Stimulated activated CD8-positive, alpha-beta memory T cell treated with anti-CD3 and anti-CD28 coated beads, Interleukin-12 subunit alpha, Interleukin-12 subunit beta, amount 100 ng/mL, for 4 hours (primary cell): ENCODE measurements at places on chromosomes 1 and 21.

DNA sequence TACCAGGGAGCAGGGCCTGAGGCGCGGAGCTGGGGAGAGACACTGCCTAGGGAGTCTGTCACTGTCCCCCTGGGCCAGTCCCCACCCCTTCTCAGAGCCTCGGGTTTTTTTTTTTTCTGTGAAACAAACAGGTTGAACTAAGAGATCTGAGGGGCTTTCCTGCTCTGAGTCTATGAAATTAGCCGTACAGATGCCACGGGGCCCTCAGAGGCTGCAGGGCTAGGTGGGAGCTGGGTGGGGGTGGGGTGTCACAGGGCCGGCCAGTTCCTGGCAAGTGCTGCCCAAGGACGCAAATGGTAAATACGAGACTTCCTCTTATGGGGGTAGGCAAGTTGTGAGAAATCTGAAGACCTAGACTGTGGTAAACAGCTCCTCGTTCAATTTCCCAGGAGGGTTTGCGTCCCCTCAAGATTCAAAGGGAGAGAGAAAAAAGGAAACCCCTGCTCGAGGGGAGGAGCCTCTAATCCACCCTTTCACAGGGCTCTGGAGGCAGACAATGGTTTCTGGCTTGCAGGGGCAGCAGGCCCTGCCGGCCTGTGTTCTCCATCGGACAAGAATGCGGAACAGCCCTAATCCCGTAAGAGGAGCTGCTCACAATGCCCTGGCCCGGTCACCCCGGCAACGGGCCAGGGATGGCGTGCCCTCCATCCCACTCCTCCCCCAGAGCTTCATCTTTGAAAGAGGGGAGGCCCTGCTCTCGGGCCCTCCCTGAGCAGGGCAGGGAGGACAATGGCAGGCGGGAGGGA is 7.8 kb downstream of the NUAK2 start:
- peak; percentile 17 for DNase-seq

GRCh38 chr1:147850737-147851136 is 51.9 kb upstream of the GJA8 start:
- DNase-seq: no peak

GRCh38 chr1:225855503-225856300 is 26.5 kb downstream of the TMEM63A start:
- no peak for DNase-seq

DNA sequence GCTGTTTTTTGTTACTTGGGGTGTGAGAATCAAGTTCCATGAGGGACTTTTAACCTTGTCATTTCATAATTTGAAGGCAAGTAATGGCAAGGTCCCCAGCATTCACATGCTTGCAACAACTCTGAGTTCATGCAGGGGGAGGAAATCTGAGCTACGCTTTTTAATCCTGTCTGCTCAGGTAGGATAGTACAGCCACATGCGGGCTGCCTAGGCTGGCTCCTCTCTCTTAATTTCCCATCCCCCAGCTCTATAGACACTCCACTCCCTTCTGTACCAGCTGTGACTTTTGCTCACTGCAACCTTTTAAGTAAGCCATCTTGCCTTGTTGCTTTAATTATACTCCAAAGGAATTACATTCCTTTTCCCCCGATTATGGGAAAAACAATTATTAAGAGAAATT is 30.1 kb downstream of the PTGFR start:
- DNase-seq: no peak

GRCh38 chr1:193960499-193960898 is 774.1 kb upstream of the B3GALT2 start:
- no peak for DNase-seq

DNA sequence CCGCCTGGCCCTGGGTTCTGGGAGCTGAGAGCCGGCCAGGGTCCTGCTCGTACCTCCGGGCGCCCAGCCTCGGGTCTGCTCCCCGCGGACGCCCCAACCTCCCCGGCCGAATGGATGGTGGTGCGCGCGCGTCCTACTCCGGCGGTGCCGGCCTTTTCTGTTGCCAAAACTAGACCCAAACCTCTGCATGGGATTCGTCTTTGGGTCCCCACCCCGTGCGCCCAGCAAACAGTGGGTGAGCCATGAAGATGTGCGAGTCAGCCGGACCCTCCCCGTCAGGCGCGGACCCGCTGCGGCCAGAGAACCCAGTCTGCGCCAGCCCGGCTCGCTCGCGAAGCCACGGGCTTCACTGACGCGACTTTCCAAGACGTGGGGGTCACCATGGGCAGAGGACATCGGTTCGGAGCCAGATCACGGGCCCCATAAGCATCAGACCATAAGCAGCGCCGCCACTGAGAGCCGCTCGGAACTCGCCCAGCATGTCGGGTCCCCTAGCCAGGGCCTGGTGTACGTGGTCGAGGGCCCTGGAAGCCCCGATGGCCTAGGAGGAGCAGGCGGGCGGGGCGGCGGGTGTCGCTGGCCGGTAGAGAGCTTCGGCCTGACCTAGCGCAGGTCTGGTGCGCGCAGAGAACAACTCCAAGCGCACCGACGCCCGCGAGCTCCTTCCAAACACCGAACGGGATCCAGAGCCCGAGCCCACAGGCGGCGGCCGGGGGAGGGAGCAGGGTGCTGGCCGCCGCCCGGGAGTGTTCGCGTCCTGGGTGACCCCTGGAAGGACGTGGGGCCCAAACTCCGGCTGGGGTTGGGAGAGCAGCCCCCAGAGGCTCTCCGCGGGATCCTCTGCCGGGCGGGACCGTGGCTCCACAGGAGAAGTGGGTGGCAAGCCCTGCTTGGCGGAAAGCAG is 1.0 kb upstream of the TP73 start:
- DNase-seq: no peak

DNA sequence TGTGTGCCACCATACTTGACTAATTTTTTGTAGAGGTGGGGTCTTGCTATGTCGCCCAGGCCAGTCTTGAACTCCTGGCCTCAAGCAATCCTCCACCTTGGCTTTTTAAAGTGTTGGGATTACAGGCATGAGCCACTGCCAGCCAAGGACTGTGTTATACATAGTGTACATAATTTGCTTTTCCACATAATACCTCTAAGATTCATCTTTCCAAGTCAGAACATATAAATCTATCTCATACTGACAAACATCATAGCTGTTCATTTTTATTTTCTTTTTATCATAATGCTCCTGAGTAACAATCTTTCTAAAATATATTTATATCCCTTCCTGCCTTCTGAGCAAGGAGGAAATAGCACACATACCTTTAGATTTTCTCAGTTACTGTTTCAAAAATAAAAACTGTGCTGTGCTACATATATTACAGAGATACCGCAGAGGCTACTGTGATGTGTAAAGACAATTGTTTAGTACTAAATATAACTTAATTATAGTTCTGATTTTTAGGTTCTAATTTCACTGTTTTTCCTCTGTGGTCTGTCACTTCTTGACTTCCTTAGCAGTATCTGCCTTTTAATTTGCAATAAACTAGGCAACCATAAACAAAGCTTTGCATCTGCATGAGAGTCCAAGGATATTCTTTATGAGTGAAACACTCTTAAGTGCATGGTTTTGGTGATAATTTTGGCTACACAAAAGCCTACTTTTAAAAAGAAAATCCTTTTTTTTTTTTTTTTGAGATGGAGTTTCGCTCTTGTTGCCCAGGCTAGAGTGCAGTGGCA is 59.3 kb downstream of the EYA3 start:
- no peak for DNase-seq
